ENCODE measurements at places on chromosomes 7 and 10. TPM values are rescaled to one million over a fixed set of nuclear protein-coding genes. Genes with fewer than 3 reads are reported as not detected.

Gene CAV2
- polyA plus RNA-seq: 182 TPM

- DNase-seq: no peak
Observed at GRCh38 chr7:16317406-16317805, 103.9 kb downstream of the CRPPA start.

Gene C7orf33
- polyA plus RNA-seq: not detected

DNA sequence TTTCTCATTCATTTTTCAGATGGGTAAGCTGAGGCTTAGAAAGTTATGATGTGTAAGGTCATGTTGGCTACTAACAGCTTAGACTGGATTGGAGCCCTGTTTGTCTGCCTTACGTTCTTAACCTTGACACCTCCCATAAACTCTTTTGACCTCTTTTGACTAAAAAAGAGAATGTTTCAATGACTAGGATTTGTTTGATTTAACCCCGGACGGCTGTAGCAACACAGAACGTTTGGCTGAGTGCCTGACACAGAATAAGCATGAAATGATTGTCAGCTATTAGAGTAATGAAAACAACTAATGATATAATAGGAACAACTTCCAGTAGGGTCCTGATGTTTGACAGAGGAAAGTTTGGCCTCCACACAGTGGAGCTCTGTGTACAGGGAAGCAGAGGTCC is 83.3 kb upstream of the PDZD8 start:
- DNase-seq: no peak

- DNase-seq: no peak
Observed at GRCh38 chr10:75444781-75445386, 13.5 kb downstream of the LRMDA start.

GRCh38 chr7:146375170-146375569 is 258.6 kb downstream of the CNTNAP2 start:
- peak; percentile 79 for DNase-seq

Gene AMPH
- polyA plus RNA-seq: 0.05 TPM

DNA sequence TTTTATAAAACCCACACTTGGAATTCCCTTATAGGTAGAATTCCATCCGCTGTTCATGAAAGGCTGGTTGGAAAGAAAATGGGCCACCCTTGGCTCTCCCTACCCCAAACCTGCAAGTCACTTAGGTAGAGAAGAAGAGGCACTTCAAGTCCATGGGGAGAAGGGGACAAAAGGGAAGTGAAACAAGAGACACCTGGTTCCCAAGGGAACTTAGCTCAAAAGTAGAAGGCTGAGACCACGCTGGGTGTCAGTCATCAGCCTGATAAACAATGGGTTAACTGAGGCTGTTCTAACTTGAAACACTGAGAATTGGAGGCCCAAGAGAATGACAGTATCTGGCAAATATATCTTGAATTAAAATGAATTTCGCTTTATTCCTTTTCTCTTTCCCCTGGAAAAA is 330.8 kb upstream of the NFE2L3 start:
- no peak for DNase-seq

DNA sequence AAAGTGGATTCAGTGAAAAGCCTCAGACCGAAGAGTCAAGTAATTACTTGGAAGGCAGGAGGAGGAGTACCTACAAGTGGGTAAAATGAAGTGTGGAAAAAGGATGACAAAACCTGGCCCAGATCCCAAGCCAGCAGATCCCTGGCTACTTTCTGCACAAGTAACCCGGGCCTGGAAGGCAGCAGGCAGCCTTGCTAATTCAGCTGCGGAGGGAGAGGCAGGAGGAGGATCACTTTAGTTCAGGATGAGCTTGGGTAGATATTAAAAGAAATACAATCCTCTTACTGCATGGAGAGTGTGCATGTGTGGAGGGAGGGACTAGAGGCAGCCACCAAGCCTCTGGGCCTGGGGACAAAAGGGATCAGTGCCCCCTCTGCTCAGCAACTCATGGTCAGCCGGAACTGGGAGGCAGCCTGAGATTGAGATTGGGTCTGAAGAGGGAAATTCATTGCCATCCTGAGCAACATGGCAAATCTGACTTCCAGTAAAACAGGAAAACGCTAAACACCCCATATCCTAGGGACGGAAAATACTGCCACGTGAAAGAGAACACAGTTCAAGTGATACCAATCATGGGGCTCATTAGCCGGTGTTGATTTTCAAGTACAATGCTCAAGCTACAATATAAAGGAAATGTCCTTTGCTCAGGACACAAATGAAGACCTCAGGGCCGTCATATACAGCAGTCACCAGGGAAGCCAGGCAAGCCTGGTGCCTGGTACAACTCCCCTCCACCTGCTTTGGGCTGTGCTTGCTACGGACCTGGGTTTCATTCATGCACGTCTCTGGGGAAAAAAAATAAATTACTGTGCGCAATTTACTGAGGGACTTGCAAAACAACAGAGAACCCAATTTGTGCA is 1.3 kb downstream of the AMPH start:
- DNase-seq: no peak

Gene PRSS37
- polyA plus RNA-seq: not detected

Gene ATRNL1
- polyA plus RNA-seq: 0.44 TPM

Gene OPALIN
- not detected for polyA plus RNA-seq

GRCh38 chr7:149245244-149245643 is 5.8 kb downstream of the ZNF212 start:
- DNase-seq: no peak

DNA sequence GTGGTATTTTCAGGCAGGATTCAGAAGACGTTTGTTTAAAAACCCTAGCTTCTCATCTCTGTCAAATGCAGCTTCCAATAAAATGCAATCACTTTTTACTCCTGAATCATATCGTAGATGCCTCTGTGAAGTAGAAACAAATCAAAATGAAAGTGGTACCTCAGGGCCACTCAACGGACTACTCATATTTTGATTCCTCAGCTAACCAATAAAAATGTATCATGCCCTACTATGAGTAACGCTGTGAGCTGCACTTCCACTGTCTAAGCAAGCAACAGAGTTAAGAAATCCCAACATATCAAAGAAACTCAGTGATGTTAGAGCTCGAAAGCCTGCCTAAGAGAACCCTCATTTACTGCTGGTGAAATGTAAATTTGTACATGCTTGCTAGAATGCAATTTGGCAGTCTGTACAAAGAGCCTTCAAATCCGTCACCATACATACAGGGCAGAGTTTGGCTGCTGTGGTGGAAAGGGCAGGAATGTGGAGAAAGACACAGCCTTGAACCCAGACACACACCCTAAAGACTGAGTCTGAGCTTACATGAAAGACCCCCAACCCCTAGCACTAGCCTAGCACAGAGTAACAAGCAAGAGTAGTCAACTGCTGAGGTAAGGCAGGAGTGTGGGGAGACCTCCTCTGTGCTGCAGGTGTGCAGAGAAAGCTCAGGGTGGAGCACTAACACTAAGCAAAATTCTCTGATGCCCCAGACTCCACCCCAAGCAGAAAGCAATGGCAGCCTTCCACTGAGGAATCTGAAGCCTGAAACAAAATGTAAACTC is 151.5 kb downstream of the ANK3 start:
- peak; percentile 18 for DNase-seq

GRCh38 chr7:27611059-27611458 is 51.6 kb downstream of the HIBADH start:
- no peak for DNase-seq

DNA sequence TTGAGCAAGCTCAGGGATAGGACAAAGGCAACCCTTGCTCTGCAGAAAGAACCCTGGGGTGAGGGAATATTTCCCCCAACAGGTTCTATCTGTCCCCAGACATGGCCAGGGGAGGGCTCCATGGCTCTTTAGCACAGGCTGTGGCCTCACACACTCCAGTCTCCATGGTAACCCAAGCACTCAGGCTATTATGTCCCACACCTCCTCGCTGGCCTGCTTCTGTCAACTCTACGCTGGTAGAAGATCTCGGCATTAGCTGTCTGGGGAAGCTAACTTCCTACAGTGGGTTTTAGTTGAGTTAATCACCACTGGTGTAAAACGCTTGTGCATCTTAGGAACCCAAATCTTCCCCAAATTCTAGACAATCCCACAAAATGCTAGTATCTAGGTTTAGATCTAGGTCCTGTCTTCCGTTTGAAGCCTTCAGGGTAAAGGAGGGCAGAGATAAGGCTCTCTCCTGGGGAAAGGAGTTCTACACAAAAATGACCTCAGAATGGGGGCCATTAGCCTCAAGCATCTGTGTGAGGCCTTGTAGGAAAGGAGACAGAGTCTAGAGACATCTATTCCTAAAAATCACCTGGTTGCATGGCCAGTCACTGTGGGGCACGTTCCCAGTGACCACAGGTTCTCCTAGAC is 36.7 kb upstream of the SLIT1 start:
- DNase-seq: peak; percentile 46

Gene CACNA2D1
- polyA plus RNA-seq: 4.8 TPM

GRCh38 chr7:101717628-101718357 is 88.7 kb upstream of the MYL10 start:
- DNase-seq: peak; percentile 77

- no peak for DNase-seq
Observed at GRCh38 chr7:72343991-72344390, 68.1 kb downstream of the CALN1 start.

GRCh38 chr10:122326385-122326784 is 48.1 kb upstream of the PLEKHA1 start:
- DNase-seq: no peak

- no peak for DNase-seq
Observed at GRCh38 chr7:88289564-88290025, 17.1 kb downstream of the STEAP4 start.

Gene MMS19
- 83.9 TPM for polyA plus RNA-seq

DNA sequence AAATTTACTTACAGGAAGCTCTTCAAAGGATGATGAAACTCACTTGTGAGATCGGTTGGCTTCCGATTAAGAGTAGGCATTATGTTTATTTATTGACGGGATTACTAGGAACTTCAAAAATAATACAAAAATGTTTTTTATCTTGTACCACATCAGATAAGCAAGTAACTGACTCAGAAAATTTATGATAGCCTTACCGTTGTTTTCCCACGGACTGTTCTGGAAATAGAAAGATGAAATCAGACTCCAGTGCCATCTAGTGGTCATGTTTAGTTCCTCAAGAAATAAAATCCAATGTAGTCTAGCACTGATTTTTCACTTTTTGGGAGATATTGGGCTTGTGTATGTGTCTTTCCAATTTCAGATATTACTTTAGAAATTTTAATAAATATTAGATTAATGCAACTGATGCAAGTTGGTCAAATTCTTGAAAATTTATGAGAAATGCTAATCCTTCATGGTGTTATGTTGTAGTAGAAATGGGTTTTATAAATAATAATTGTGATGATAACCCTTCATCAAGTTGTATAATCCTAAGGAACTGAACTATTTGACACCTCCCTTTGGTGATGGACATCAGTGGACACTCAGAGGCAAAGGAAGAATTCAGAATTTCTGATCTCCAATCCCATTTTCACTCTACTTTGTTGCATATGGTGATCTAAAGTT is 168.8 kb downstream of the TMEM26 start:
- DNase-seq: peak; percentile 20

GRCh38 chr7:5354460-5355232 is 69.0 kb downstream of the TNRC18 start:
- peak; percentile 99 for DNase-seq

DNA sequence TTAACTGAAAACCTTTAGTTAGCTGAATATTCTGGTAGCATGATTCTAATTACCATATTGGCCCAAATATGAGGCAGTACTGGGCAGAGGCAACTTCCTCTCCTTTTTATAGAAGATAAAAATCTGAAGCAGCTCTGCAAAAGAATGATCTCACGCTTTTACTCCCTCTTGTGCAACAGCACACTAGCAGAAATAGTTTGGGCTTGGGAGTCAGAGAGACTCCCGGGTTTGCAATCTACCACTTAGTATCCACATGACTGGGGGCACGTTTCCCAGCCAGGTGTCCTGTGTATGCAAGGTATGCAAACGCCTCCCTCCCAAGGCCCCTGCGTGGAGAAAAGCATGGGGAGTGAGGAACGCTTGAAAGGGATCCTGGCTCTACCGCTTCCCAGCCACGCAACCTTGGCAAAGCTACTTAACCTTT is 47.2 kb upstream of the RHEB start:
- DNase-seq: no peak

Gene PLAU
- 159 TPM for polyA plus RNA-seq

Gene TEX47
- not detected for polyA plus RNA-seq

Gene DEPP1
- polyA plus RNA-seq: 5.3 TPM

GRCh38 chr7:134129856-134130523 is 2.9 kb downstream of the LRGUK start:
- no peak for DNase-seq

- DNase-seq: no peak
Observed at GRCh38 chr10:61073391-61073790, 129.4 kb upstream of the RHOBTB1 start.

- no peak for DNase-seq
Observed at GRCh38 chr7:106365252-106366005, 80.6 kb upstream of the NAMPT start.

Gene PPP1R3A
- not detected for polyA plus RNA-seq

GRCh38 chr7:4177001-4177400 is 505.1 kb upstream of the FOXK1 start:
- DNase-seq: no peak

GRCh38 chr10:93745408-93746065 is 12.2 kb upstream of the LGI1 start:
- DNase-seq: no peak

- DNase-seq: no peak
Observed at GRCh38 chr10:87598700-87599099, 61.0 kb upstream of the PAPSS2 start.

Gene TFR2
- polyA plus RNA-seq: 0.32 TPM

Gene EFCAB10
- polyA plus RNA-seq: 0.51 TPM

DNA sequence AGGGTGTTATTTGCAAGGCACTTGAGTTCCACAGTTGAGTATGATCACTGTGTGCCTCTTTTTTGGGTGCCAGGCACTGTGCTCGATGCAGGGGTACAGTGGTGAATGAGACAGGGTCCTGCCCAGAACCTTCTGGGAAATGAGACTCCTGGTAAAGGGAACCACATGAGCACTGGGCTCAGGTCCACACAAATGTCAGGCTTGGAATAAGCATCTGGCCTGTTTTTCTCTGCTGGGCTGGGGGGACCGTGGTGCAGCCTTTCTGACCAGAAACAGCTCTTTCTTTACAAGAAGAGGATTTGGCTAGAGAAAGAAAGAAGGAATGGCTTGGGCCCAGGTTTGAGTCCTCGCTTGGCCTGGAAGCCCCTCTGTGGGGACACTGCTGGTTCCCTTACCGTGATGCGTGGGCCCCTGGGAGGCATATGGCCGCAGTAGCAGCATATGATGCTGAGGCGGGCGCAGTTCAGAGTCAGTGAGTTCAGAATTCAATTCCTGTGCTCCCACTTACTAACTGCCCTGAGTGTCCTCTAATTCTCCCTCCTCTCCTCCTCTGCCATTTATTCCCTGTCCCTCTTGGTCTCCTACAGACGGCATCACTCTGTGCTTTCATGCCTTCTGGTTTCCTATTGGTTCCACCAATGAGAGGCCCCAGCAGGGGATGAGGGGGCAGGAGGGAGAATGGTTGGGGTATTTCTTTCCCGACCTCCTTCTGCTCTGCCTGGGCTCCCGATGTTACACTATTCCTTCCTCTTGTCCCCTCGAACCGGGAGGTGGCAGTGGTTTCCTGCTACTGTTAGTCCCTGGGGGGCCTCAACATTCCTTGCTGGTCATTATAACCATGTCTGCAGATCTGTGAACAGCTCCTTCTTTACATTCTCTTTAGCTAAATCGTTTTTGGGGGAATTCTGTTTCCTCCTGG is 9.6 kb upstream of the KCP start:
- peak; percentile 25 for DNase-seq
